ENCODE measurements at places on chromosomes 7 and 10.

DNA sequence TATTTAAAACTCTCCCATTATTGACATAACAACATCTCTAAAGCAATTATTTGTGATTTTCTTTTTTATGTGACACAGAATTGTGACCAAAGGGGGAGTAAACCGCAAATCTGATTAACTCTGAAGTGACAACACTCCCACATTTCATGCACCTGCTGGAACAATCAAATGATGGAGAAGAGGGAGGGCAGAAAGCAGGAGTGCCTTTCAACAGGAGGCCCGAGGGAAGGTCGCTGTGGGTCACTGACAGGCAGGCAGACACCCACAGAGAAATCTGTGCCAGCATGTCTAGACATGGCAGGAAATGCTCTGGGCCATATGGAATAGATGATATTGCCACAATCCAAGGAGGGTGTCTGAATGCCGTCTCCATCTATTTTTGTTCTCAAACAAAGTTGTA is 247.3 kb downstream of the DOCK4 start:
- no peak for DNase-seq

GRCh38 chr7:128032605-128033235 is 1.5 kb upstream of the LRRC4 start:
- DNase-seq: no peak

GRCh38 chr7:141519623-141520022 is 31.6 kb upstream of the AGK start:
- DNase-seq: no peak

DNA sequence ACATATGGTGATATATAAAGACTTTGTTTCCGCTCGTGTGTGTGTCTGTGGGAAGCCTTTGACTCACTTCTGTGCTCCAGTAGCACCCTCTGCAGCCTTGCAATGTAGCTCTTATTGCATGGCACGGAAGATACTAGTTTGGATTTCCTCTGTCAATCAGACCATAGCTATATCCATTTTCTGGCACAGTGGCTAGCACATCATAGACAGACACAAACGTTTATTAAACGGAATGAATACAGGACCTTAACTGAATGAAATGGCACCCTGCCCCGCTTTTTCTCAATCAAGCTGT is 124.0 kb upstream of the PTPN20 start:
- no peak for DNase-seq

DNA sequence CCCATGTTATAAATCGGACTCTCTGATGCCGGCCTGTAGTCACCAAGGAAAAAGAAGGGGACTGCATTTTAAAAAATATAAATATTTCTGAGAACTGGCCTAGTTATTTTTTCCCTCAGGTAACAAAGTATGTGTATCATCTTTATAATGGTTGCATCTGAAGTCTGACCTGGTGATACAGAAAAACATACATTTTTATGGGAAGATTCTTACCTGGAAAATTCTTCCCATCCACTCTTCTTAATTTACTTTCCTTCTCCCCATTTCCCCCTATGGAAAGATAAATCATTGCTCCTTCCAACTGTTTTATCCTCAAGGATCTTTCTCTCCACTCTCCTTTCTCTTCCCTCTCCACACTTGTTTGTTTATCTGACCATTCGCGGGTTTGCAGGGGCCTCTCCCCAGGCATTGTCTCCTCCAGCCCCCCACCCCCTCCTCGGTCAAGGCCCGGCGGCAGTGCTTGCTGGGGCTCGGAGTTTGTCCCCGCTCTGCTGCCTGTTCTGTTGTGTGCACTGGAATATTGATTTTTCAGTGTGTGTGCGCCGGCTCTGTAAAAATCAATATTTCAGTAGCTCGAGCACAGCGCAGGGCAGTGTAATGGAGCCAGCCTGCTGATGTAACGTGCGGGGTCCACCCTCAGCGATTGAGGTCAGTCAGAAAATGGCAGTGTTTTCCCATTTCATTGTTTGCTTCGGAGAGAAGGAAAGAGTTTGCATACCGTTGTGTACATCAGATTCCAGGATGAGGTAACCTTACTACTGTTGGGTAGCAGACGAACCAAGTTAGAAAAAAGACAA is 199.5 kb upstream of the NFE2L3 start:
- DNase-seq: no peak

DNA sequence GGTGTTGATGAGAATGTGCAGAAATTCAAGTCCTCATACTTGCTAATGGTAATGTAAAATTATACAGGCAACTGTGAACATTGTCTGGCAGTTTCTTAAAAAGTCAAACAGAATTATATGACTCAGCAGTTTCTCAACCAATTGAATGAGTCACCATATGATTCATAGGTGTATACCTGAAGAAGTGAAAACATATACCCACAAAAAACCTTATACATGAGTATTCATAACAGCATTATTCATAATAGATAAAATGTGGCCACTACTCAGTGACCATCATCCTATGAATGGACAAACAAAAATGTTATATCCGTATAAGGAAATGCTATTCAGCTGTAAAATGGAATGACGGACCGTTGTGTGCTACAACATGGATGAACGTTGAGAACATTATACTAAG is 253.5 kb downstream of the MALRD1 start:
- peak; percentile 39 for DNase-seq

GRCh38 chr7:20417260-20417659 is 86.6 kb downstream of the ITGB8 start:
- no peak for DNase-seq

GRCh38 chr7:91007371-91007770 is 256.9 kb upstream of the FZD1 start:
- no peak for DNase-seq

Measured in Panc1 (cell line).